ENCODE measurements at places on chromosomes 1 and 21.

GRCh38 chr1:119946724-119947123 lies 50.4 kb upstream of the ADAM30 start:
- DNase-seq, result no peak

GRCh38 chr1:57222801-57223200 lies 201.1 kb downstream of the DAB1 start:
- DNase-seq, result no peak

GRCh38 chr1:105343317-105343716 lies 1593.6 kb downstream of the AMY1C start:
- DNase-seq, result no peak

DNA sequence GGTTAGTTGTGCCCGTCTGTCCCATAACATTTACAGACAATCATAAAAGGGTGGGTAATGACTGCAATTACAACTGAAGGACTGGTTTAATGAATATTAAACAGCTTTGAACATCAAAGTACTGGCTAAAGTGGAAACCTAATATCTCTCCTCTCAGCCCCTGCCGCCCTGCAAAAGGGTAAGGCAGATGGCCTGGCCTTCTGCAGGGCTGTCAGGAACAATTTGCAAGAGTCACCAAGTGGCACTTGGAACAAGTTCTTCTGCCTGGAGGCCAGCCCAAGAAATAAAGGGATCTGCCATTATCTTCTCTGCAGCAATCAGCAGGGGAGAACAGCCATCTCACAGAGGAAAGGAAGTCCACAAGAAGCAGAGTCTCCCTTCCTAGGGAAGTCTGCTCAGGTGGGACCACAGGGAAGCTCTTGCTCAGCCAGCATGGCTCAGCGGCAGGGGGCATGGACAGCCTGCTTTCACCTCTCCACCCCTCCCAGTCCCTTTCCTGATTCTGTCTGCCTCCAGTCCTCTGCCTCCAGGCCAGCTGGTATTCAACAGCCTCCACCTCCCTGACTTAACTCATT lies 96.1 kb downstream of the TRABD2B start:
- no peak for DNase-seq

GRCh38 chr1:5304702-5305101 lies 650.3 kb downstream of the AJAP1 start:
- DNase-seq, result no peak

- no peak for DNase-seq
Measured at GRCh38 chr1:95254959-95255358, 20.9 kb downstream of the RWDD3 start.

GRCh38 chr1:219784660-219785381 lies 143.5 kb downstream of the SLC30A10 start:
- DNase-seq, result no peak

DNA sequence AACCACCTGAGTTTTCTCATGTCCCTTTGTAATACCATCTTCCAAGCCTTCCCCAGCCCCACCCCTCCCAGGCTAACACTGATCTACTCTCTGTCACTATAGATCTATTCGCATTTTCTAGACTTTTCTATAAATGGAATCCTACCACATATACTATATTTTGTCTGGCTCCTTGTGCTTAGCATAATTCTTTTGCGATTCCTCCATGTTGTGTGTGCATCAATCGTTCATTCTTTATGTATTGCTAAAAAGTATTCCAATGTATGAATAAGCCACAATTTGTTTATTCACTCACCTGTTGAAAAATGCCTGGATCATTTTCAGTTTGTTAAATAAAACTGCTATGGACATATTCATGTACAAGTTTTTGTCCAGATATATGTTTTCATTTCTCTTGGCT lies 66.7 kb upstream of the DPT start:
- no peak for DNase-seq

DNA sequence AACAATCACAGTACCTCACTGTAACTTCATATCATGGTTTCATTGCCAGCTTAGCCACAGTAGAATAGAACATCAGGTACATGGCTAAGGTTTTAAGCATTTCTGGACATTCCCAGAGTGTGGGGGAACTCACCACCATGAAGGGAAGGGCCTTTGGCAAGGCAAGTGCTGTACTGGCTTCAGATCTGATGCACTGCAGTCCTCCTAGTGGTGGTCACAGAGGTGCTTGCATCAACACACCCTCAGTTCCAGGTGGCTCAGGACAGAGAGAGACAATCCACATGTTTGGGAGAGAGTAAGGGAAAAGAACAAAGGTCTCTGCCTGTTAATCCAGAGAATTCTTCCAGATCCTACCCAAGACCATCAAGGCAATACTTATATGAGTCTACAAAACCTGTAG lies 528.4 kb upstream of the RGS18 start:
- DNase-seq, result no peak
